Inflammatory macrophage (primary cell): ENCODE measurements at places on chromosomes 7 and 10.
A peak's percentile ranks its signal among the peaks of the same experiment; 100 is the strongest.

- no peak for DNase-seq
Observed at GRCh38 chr7:128351296-128352152, 7.8 kb upstream of the RBM28 start.

DNA sequence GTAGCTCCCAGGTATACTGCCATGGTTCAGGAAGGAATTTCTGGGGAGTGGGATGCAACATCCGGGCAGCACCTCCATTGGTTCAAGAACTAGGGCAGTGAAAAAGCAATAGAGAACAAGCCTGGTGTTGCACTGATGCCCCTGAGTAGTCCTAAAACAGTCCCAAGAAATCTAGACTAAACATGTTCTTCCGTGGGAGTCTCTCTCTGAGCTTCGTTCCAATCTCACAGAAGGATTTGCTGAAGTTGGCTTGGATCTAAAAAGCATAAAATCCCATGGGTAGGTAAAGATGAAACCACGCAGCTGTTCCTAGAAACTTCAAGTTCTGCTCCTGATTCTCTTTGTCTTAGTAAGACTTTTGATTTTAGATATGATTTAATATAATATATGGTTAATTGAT, 154.5 kb downstream of the PLXDC2 start:
- no peak for DNase-seq

DNA sequence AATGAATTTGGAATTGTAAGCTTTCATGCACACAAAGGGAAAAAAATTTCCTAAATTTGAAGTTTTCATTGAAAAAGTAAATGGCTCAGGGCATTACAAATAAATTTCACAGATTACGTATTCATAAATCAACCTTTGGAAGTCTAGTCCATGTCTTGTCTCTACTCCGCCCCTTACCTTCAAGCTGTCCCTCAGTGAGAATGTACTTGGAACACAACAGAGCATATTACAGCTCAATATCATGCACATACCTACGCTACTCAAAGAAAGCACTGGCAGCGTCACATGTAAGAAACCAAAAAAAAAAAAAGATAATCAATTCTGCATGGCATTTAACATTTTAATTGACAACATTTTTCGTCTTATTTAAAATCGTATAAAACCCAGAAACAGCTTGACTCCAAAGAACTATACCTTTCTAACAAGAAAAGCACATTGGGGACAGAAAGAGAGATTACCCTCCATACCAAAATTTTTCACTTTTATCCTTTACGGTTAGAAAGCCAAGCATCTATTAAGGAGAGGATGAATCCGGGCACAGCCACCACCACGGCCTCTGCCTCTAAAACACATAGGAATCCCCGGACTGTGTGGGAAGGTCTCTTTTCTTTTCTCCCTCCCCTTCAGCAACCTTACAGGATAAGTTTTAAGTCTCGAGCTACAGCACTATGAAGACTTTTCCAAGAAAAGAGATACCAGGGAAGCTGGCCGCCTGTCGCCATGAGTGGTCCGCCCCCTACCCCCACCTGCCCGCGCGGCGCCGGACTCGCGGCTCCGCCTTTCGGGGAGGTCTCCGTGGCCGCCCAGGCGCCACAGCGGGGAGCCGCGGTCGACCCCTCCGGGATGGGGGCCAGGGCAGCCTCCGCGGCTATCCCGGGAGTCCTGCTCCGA, 1.1 kb downstream of the JMJD1C start:
- peak; percentile 12 for DNase-seq

DNA sequence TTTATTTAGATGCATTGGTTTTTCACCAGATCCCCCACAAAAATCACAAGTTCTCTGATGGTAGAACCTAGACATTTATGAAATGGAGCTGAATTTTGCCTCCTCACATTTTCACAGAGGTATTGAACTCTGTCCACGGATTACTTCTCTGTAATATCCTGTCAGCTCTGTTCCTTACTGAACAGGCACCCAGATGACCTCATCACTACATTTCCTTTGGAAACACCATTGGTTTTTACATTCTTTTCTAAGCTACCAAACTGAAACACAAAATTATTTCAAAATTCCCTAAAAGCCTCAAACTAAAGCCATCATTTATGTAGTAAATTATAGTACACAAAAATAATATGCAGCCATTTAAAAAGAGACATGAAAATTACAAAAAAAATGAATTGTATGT, 98.3 kb upstream of the KCNIP2 start:
- DNase-seq, result peak; percentile 36

GRCh38 chr10:25036381-25036780, 20.0 kb downstream of the THNSL1 start:
- no peak for DNase-seq

GRCh38 chr7:42457663-42458062, 220.7 kb upstream of the GLI3 start:
- DNase-seq, result no peak

GRCh38 chr7:84900215-84900614, 286.6 kb downstream of the SEMA3D start:
- no peak for DNase-seq

GRCh38 chr7:13236026-13236425, 548.6 kb downstream of the ARL4A start:
- DNase-seq, result no peak
